ENCODE measurements at places on chromosomes 13 and 19. TPM values are rescaled to one million over a fixed set of nuclear protein-coding genes. Genes with fewer than 3 reads are reported as not detected.
A peak's percentile ranks its signal among the peaks of the same experiment; 100 is the strongest.

DNA sequence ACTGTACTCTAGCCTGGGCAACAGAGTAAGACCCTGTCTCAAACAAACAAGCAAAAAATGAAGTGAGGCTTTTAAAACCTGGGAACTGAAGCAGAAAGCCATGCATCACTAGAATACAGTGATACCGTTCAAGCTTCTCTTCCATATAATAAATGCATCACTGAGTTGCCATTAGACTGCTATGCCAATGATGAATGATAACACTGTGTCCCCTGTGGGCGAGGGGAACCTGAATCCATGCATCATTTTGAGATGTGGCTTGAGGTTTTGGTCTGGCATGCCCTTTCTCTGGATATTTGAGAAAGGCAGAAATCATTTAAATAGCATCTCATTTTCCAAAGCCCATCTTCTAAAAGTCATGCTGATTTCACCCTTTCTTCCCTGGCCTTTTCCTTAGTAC is 1.5 kb upstream of the FAM124A start:
- no peak overlapping the region for H3K27ac ChIP-seq
- no peaks in the 10 kb centered on the region for H3K36me3 ChIP-seq
- no peaks in the 10 kb centered on the region for H3K4me1 ChIP-seq
- H3K4me3 ChIP-seq, result no peak overlapping the region
- no peak for DNase-seq

DNA sequence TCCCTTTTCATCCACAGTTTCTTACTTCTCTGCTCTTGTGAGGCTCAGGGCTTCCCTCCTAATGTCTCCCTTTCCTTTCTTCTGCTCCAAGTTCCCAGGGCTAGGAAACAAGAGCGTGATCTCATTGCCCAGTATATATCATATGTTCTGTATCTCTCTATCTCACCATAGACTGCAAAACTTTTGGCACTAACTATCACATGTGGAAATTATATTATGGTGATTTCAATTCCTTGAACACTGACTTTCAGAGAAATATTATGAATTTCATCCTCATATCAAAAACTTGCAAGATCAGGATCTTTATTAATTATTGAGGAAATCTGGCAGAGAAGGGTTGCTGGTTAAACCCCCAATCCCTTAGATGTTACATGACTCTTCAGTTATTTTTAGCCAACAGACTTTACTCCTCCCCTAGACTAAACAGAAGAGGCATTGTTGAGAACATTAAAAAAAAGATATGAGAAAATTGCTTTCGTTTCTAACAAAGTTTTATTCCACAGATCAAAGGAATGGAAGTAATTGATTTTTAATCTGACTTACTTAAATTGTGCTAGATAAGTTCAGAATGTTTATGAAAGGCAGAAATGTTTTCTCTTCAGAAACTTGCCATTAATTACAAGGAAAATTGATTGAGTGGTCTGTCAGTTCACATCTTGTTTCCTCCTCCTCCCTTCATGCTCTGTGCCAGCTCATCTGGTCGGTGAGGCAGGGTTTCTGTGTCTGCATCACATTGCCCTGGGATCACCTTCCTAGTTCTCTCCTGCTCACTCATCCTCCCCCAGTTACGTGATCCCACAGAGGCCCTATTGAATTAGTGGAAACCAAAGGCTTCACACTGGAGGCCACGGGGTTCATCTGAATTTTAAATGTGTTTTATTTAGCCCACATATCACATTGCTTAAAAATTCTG is 378.5 kb downstream of the LMO7 start:
- H3K4me1 ChIP-seq, result peaks cover 44% of the 10 kb centered on the region
- no peak overlapping the region for H3K4me3 ChIP-seq
- no peaks in the 10 kb centered on the region for H3K36me3 ChIP-seq
- H3K27me3 ChIP-seq, result no peaks in the 10 kb centered on the region
- peak; percentile 21 for DNase-seq

DNA sequence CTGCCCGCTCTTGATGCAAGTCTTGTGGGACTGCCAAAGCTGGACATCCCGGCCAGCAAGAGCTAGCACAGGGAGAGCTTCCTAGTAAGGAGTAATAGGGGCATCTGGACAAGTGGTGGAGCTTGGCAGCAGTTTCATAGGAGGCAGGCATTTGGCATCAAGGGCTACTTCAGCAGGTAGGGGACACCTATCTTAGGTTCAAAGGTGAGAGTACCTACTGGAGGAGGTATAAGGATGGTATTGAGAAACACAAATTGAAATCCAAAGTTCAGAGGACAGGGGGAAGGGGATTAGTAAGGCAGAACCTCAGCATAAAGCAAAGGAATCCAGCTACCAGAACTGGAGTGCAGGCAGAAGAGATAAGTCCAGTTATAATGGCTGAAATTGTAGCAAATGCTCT is 441.7 kb downstream of the OXGR1 start:
- no peaks in the 10 kb centered on the region for H3K36me3 ChIP-seq
- DNase-seq, result no peak
- no peak overlapping the region for H3K4me3 ChIP-seq
- no peaks in the 10 kb centered on the region for H3K27me3 ChIP-seq
- H3K27ac ChIP-seq, result no peak overlapping the region

GRCh38 chr19:46951171-46951986 is 68.3 kb upstream of the NPAS1 start:
- no peaks in the 10 kb centered on the region for H3K27me3 ChIP-seq
- H3K27ac ChIP-seq, result no peak overlapping the region
- H3K4me1 ChIP-seq, result peaks cover 8% of the 10 kb centered on the region
- H3K4me3 ChIP-seq, result no peak overlapping the region

GRCh38 chr19:28489776-28490175 is 723.2 kb downstream of the UQCRFS1 start:
- no peak overlapping the region for H3K4me3 ChIP-seq
- DNase-seq, result no peak
- peaks cover 9% of the 10 kb centered on the region for H3K4me1 ChIP-seq
- no peaks in the 10 kb centered on the region for H3K36me3 ChIP-seq
- H3K27me3 ChIP-seq, result no peaks in the 10 kb centered on the region

DNA sequence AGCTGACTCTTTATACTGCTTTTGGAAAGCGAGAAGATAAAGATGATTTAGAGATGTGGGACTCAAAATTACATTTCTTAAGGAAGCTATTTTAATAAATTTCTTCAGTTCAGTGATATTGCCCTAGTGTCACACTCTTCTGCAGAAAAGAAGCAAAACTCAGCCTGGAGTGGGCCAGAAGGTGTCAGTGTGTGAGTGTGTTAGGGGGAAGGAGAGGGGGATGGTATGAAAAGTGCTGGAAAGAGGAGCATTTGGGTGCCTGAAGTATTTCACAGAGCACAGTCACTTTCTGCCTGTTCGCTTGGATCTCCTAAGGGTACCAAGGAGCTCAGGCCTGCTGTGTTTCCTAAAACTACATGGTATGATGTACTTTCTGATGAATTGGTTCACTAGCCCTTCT is 84.5 kb upstream of the FRY start:
- H3K27ac ChIP-seq, result no peak overlapping the region
- no peaks in the 10 kb centered on the region for H3K27me3 ChIP-seq
- no peak for DNase-seq
- H3K36me3 ChIP-seq, result no peaks in the 10 kb centered on the region

DNA sequence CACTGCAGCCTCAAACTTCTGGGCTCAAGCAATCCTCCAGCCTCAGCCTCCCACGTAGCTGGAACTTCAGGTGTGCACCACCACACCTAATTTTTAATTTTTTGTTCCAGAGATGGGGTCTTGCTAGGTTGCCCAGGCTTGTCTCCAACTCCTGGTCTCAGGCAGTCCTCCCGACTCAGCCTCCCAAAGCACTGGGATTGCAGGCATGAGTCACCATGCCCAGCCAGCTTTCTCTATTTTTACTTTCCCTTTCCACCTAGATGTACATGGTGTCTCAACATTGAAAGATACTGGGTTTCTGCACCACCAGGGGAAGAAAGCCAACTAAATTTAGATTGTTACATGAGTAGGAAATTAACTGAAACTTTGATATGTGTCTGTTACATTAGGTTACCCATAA is 13.8 kb upstream of the ZNF846 start:
- no peak for DNase-seq
- H3K27ac ChIP-seq, result no peak overlapping the region
- no peaks in the 10 kb centered on the region for H3K36me3 ChIP-seq

- H3K36me3 ChIP-seq, result no peaks in the 10 kb centered on the region
- no peaks in the 10 kb centered on the region for H3K27me3 ChIP-seq
- no peak overlapping the region for H3K27ac ChIP-seq
- H3K4me1 ChIP-seq, result no peaks in the 10 kb centered on the region
These were observed 17.9 kb upstream of the CSNK1A1L start for GRCh38 chr13:37123337-37123736.

- H3K36me3 ChIP-seq, result no peaks in the 10 kb centered on the region
- no peak overlapping the region for H3K27ac ChIP-seq
- DNase-seq, result no peak
These were observed 52.0 kb downstream of the DIAPH3 start for GRCh38 chr13:60111691-60112090.

GRCh38 chr19:23305555-23305954 is 55.4 kb upstream of the ZNF724 start:
- no peak for DNase-seq
- H3K27me3 ChIP-seq, result no peaks in the 10 kb centered on the region
- H3K27ac ChIP-seq, result no peak overlapping the region
- no peaks in the 10 kb centered on the region for H3K36me3 ChIP-seq

- peaks cover 74% of the 10 kb centered on the region for H3K36me3 ChIP-seq
- H3K27me3 ChIP-seq, result no peaks in the 10 kb centered on the region
- H3K4me1 ChIP-seq, result peaks cover 10% of the 10 kb centered on the region
- no peak for DNase-seq
- H3K27ac ChIP-seq, result no peak overlapping the region
These were observed 7.2 kb downstream of the DAPK3 start for GRCh38 chr19:3963458-3964255.

DNA sequence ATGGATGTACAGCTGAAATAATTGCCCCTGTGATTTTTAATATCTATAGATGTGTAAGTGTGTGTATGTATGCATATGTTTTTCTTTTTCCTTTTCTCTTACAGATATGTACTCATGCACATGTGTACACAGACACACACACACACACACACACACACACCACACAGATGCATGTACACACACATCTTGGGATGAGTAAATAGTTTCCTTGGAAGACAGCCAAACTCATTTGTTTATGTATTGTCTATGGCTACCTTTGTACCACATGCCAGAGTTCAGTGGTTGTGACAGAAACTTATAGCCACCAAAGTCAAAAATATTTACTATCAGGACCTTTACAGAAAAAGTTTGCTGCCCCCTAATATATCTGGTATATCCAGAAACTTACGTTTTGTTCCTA is 192.6 kb downstream of the MAB21L1 start:
- DNase-seq, result peak; percentile 22
- no peaks in the 10 kb centered on the region for H3K27me3 ChIP-seq
- no peak overlapping the region for H3K27ac ChIP-seq

- no peaks in the 10 kb centered on the region for H3K27me3 ChIP-seq
- H3K4me1 ChIP-seq, result no peaks in the 10 kb centered on the region
- no peak overlapping the region for H3K27ac ChIP-seq
- no peaks in the 10 kb centered on the region for H3K36me3 ChIP-seq
- DNase-seq, result peak; percentile 76
These were observed 53.0 kb downstream of the SACS start for GRCh38 chr13:23380534-23380933.

DNA sequence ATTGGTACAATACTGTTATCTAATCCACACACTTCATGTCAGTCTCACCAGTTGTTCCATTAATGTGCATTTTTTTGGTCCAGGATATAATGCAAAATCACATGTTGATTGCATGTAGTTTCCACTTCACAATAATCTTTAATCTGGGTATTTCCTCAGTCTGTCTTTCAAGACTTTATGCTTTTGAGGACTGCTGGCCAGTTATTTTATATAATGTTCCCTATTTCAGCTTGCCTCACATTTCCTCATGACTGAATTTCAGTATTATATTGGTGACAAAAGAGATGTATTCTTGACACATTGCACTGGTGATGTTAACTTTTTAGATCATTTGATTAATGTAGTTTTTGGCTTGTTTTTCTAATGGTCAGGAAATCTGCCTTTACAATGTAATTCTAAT is 368.3 kb downstream of the IRS2 start:
- no peaks in the 10 kb centered on the region for H3K36me3 ChIP-seq
- H3K27me3 ChIP-seq, result no peaks in the 10 kb centered on the region
- H3K4me3 ChIP-seq, result no peak overlapping the region
- DNase-seq, result no peak

- no peak overlapping the region for H3K27ac ChIP-seq
- DNase-seq, result no peak
- no peaks in the 10 kb centered on the region for H3K27me3 ChIP-seq
- H3K4me3 ChIP-seq, result no peak overlapping the region
These were observed 40.7 kb upstream of the MCF2L start for GRCh38 chr13:112928020-112928971.

DNA sequence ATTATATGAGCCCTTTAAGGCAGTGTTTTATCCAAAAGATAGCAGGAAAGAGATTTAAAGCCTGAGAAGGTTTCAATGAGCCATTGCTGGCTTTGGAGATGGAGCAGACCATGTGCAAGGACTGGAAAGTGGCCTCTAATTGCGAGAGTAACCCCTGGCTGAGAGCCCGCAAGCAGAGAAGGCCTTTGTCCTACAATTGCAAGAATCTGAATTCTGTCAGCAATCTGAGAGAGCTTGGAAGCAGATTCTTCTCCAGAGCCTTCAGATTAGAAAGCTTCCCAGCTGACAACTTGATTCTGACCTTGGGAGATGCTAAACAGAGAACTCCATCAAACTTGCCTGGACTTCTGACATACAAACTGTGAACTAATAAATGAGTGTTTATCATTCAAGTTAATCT is 528.7 kb upstream of the KLF12 start:
- H3K4me1 ChIP-seq, result no peaks in the 10 kb centered on the region
- H3K27me3 ChIP-seq, result no peaks in the 10 kb centered on the region
- no peak for DNase-seq
- no peak overlapping the region for H3K27ac ChIP-seq
- H3K4me3 ChIP-seq, result no peak overlapping the region

DNA sequence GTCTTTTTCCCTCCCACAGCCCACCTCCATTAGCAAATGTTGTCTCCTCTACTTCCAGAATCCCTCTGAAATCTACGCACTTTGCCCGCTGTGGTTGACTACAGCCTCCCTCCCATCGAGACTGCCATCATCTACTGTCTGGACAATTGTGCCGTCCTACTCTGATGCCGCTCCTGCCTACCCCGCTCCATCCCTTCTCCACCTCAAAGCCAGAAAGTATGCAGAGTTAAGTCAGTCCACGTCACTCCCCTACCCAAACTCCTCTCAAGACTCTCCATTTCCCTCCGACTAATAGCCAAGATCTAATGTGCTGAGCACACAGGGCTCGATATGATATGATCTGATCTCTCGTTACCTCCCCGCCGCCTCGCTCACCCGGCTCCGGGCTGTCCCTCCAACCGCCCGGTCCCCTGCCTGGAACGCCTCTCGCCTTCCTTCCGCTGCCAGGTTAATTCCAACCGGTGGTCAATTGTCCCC is 556 bp downstream of the CACTIN start:
- H3K27ac ChIP-seq, result peak overlapping the region; percentile 99
- H3K4me3 ChIP-seq, result peak overlapping the region; percentile 90
- DNase-seq, result peak; percentile 15

Gene MBD3L3
- polyA plus RNA-seq, result not detected

Gene LSM7
- polyA plus RNA-seq, result 157 TPM

Gene EHD2
- polyA plus RNA-seq, result 0.64 TPM

Gene PLIN5
- 8.7 TPM for polyA plus RNA-seq

Gene MUC16
- not detected for polyA plus RNA-seq

Gene MISP3
- polyA plus RNA-seq, result 25.6 TPM

Gene WASF3
- polyA plus RNA-seq, result 30.1 TPM

Gene FFAR2
- not detected for polyA plus RNA-seq

Gene LILRA1
- not detected for polyA plus RNA-seq

Gene IRGC
- polyA plus RNA-seq, result not detected

Gene ZNF17
- 4.2 TPM for polyA plus RNA-seq
